ENCODE measurements at places on chromosomes 5 and 9.

GRCh38 chr5:101678481-101679193 lies 617.4 kb downstream of the SLCO4C1 start:
- no peaks in the 10 kb centered on the region for H3K27me3 ChIP-seq
- peaks cover 4% of the 10 kb centered on the region for H3K4me1 ChIP-seq
- peak; percentile 81 for DNase-seq
- H3K27ac ChIP-seq = no peak overlapping the region

GRCh38 chr5:146124580-146124979 lies 19.2 kb upstream of the PLAC8L1 start:
- no peak for DNase-seq
- H3K4me3 ChIP-seq = no peak overlapping the region
- peaks cover 11% of the 10 kb centered on the region for H3K36me3 ChIP-seq
- no peaks in the 10 kb centered on the region for H3K4me1 ChIP-seq
- H3K27me3 ChIP-seq = no peaks in the 10 kb centered on the region

DNA sequence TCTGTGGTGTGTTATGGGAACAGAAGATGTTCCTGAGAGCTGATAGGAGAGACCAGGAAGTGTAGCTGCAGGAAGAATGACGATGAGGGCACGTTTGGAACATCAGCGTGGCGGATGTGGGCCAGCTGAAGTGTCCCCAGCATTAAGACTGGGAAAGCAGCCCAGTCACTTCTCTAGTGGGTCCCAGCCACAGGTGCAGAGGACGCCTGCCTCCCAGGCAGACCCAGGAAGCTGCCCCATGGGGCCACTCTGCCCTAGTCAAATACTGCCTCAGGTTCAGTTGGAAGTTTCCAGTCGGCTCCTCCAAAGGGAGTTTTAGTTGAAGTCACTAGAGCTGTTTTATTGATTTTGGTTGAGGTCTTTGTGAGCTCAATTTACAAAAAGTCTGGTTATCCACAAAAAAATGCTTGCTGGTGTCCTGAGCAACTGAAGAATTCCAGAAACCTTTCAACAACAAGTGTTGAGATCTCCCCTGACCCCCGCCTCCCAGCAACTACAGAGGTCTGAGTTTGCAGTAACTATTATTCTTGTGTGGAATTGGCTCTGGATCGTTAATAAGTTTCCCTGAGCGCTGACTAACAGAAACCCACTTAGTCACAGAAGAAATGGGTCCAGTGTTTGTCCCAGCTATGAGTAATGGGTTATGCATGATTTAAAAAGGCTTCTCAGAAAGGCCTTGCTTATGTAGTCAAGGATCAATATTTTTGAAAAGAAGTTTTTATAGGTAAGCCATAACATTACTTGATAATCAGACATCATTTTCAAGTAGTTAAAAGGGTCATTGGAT lies 294.1 kb downstream of the FANCC start:
- no peak for DNase-seq
- peaks cover 10% of the 10 kb centered on the region for H3K4me1 ChIP-seq
- no peak overlapping the region for H3K27ac ChIP-seq
- H3K36me3 ChIP-seq = peaks cover 12% of the 10 kb centered on the region
- H3K27me3 ChIP-seq = no peaks in the 10 kb centered on the region

DNA sequence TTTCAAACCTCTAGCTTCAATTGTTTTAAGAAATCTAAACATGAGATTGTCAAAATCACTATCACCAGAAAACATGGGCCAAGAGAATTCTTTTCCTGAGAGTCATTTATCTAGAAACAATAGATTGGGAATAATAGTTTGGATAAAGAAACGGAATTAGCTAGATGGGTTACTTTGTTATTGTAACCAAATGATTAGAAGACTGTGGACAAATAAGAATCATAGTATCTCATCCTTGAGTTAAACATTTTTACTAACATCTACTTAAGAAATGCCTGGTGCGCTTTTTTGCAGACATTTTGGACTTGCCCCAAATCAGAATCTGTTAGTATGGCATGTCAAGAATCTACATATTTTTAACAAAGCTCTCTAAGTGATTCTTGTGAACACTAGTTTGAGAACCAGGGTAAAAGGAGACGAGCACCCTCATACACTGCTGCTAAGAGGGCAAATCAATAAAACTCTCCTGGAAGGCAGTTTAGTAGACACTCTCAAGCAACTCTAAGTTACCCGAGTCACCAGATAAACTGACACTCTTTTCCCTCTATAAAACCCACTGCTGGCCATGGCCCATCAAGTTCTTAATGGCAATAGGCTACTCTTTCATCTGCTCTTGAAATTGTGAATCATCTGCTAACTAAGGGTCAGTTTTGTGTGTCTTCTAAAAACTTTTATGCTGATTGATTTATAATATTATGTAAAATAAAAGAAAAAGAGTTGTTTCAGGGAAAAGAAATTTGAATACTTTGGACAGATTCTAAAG lies 39.1 kb downstream of the TPD52L3 start:
- DNase-seq = no peak
- no peak overlapping the region for H3K27ac ChIP-seq
- H3K36me3 ChIP-seq = no peaks in the 10 kb centered on the region
- no peak overlapping the region for H3K4me3 ChIP-seq
- peaks cover 2% of the 10 kb centered on the region for H3K27me3 ChIP-seq
- peaks cover 6% of the 10 kb centered on the region for H3K4me1 ChIP-seq

DNA sequence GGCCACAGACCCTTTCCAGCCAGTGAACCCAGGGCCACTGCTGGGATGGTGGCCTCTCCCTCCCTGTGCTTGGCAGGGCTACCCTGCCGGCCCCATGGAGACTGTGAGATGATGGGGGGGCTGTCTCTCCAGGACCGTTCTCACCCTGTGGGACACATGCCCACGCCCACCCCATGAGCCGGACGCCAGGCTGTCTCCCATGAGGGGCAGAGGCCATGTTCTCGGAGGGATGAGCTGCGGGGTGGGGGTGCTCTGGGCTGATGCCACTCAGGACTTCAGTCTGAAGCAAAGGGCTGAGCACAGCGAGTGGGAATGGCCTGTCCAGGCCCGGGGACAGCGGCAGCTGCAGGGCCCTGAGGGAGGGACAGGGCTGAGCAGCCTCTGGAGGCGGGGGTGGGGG lies 88.9 kb downstream of the KCNT1 start:
- no peak overlapping the region for H3K4me3 ChIP-seq
- H3K27me3 ChIP-seq = peaks cover 7% of the 10 kb centered on the region
- H3K36me3 ChIP-seq = no peaks in the 10 kb centered on the region

DNA sequence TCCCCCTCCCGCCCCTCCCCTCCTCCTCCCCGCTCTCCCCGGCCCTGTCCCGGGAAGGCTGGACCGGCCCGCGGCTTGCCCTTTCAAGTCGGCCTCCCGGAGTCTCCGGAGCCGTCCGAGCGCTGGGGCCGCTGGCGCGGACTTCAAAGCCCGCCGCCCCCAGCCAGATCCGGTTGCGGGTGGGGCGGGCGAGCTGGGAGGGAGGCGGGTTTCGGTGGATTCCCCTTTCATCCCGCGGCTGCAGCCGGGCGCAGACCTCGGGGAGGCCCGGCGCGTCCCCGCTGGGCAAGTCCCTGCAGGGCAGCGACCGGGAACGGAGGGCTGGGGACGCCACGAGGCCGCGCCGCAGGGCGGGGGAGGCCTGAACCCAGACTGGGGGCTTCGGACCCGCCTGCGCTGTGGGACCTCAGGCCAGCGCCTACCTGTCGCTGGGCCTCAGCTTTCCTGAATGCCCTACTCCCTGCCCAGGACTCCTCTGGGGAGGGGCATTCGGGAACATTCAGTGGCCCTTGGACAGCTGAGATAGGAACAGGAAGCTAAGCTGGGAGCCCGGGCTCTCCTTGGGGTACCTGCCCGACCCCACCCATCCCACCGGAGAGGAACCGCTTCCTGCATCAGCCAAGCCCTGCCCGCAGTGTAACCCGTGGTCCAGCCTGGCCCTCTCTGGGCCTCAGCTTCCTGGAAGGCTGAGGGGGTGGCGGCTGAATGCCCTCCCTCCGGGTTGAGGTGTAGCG lies 23.4 kb downstream of the C9orf50 start:
- H3K4me1 ChIP-seq = peaks cover 23% of the 10 kb centered on the region
- no peaks in the 10 kb centered on the region for H3K36me3 ChIP-seq
- no peak overlapping the region for H3K27ac ChIP-seq
- H3K4me3 ChIP-seq = no peak overlapping the region
